ENCODE measurements at places on chromosomes 2 and 18.

- DNase-seq: no peak
Observed at GRCh38 chr2:100814453-100814852, 5.5 kb upstream of the NPAS2 start.

DNA sequence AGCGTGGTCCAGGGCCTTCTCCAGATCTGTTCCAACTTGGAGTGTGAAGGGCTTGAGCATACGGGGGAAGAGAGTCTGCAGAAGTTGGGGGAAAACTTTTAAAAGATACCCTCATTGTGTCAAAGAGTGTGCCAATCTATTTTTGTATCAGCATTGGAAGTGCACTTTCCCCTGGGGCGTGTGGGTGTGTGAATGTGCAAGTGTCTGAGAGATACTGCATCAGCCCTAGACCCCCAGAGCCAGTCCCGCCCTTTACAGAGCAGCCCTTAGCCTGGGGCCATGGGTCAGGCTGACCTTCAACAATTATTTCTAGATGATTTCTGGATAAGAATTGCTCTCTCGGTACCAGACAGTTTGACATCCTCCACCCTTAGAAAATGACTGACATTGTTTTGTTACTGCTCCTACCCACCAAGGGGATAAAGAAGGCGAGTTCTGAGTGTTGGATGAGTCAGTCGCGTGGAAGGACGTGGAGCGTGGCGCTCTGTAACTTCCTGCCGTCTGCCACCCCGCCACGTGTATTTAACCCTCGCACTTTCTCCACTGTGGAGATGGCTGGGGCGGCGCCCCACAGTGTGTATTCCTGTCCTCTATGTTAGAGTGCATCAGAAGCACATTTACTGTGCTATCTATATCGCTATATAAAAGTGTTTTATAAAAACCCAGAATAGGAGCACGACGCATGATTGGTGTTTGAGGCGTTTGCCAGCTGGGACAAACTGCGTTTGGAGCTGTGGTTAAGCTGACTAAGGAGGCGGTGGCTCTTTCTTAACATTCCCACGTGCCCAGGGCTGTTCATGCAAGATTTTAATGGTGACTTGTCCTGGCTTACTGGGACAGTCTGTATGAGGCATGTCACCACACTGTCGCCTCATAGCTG lies 122.6 kb downstream of the CABLES1 start:
- no peak for DNase-seq

- DNase-seq: no peak
Observed at GRCh38 chr2:72815655-72816278, 10.1 kb downstream of the EXOC6B start.

DNA sequence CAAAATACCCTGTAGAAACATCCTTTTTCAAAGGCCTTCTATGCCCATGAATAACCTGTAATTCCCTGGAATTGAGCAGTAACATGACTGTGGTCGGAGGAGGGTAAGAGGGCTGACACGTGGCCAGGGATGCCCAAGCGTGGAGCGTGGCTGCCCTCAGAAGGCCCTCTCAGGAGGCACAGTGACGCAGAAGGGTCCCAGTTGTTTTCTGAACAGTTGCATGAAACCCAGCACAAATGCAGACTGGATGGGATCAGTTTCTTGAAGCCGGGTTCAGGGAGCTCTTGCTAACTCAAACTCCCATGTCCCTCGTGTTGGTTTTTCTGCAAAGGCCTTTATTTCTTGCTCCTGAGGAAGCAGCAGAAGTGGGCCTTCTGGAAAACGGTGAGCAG lies 237.0 kb downstream of the ALPK2 start:
- DNase-seq: no peak

- no peak for DNase-seq
Observed at GRCh38 chr2:19847486-19847885, 54.3 kb downstream of the TTC32 start.

GRCh38 chr2:161956738-161957137 lies 117.3 kb downstream of the DPP4 start:
- no peak for DNase-seq

GRCh38 chr2:31107591-31108300 lies 30.5 kb downstream of the GALNT14 start:
- no peak for DNase-seq

Data from GM06990 (cell line).